ENCODE measurements at places on chromosomes 2 and 18.

DNA sequence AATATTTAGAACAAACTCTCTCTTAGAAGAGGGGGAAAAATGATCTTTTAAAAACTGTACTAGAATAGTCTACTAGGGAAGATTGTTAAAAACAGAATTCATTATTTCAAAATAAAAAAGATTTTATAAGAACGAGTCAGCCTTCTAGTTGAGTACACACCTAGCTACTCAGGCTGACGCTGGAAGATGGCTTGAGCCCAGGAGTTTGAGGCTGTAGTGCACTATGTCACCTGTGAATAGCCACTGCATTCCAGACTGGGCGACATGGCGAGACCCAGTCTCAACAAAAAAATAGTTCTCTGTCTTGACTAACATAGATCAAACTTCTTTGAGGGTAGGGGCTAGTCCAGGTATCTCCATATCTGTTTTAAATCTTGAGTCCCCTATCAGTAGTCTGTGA, 33.9 kb downstream of the ERLEC1 start:
- no peak for DNase-seq

- peak; percentile 18 for DNase-seq
Observed at GRCh38 chr2:110931648-110932047, 189.1 kb upstream of the BCL2L11 start.

- no peak for DNase-seq
Observed at GRCh38 chr2:9221223-9221622, 14.6 kb downstream of the ASAP2 start.

GRCh38 chr2:180507028-180507427, 473.4 kb upstream of the UBE2E3 start:
- no peak for DNase-seq

DNA sequence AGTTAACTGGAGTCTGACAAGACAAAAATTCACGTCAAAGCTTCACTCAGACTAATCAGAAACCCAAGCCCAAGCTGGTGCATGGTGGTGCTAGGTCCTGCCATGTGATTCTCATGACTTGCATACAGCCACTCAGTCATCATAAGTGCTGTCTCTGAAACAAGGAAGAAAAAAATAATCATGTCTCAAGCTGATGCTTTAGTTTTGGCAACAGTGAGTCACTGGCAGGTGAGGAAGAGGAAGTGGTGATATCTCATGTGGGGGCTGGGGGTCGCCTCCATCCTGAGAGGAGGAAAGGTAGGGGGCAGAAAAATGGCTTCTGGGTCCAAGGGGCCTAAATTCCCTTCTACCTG, 136.3 kb downstream of the TMEM163 start:
- no peak for DNase-seq

DNA sequence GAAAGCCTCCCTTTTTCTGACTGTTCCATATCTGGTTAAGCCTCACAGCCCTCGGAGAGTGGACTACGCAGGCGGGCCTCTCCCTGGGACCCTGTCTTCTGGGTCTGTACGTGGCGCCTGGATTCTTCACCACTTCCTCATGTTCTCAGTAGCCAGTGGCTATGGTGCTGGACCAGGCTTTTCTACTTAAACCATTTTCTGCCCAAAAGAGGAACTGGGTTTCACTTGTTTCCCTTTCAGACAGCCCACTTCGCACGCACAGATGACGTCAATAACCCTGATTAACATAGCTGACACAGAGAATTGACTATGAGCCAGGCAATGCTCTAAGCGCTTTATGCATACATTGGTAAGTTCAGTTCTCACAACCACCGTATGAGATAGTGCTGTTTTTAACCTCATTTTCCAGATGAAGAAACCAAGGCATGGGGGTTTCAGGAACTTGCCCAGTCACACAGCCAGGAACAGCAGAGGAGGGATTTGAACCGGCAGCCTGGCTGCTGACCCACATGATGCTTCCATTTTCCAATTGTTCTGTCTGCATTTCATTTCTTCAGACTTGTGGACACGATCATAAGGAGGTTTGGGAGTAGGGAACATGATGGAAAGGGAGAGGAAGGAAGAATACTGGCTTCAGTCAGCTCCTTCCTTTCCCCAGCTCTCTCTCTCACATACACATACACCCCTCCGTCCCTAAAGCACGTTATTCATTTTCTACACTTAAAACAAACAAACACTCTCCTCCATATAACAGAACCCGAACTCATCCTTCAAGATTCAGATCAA, 41.7 kb downstream of the MYOM1 start:
- DNase-seq: no peak

DNA sequence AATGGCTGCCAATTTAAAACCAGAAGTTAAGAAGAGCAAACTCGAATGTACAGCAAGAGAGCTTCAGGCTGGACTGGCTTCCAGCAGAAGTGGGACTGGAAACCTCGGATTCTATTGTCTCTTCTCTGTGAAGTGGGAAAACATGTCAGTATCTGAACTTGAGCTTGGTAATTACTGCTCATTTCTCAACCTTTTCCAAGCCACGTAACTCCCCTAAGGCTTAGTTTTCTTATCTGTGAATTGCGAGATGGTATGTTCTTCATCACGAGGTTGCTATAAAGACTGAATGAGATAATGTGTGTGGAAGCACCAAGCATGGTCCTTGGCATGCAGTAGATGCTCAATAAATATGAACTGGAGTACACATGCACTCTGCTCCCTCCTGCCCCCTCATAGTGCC, 259.4 kb upstream of the SPRED2 start:
- DNase-seq: no peak

GRCh38 chr2:122322815-122323214, 567.4 kb downstream of the TSN start:
- DNase-seq: no peak

- no peak for DNase-seq
Observed at GRCh38 chr2:191866195-191866594, 19.3 kb upstream of the CAVIN2 start.

DNA sequence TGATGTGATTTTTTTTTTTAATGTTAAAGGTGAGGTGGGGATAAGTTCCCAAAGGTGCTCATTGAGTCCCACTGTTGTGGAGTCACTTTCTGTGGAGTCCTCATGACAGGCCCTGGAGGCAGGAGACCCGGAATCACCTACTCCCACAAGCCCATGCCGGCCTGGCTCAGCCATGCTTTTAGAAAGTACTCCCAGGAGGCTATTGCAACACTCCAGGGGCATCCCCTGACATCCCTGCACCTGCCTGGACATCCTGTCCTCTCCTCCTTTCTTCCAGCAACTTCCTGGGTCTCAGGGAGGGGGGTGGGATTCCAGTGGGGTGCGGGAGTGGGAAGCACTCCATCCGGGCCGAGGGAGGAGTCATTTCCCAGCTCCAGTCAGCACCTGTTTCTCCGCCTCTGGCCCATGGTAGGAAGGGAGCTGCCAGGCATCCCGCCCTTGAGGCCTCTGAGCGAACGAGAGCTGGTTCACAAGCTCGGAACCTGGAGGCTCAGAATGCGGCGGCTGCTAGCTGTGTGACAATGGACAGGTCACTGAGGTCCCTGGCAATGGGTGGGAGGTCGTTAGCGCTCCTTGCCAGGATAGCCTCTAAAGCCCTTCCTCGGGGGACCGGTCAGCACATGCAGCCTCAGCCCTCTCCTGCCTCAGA, 163.9 kb upstream of the ID2 start:
- DNase-seq: no peak

GRCh38 chr2:41496908-41497307, 550.9 kb upstream of the PKDCC start:
- DNase-seq: peak; percentile 3

DNA sequence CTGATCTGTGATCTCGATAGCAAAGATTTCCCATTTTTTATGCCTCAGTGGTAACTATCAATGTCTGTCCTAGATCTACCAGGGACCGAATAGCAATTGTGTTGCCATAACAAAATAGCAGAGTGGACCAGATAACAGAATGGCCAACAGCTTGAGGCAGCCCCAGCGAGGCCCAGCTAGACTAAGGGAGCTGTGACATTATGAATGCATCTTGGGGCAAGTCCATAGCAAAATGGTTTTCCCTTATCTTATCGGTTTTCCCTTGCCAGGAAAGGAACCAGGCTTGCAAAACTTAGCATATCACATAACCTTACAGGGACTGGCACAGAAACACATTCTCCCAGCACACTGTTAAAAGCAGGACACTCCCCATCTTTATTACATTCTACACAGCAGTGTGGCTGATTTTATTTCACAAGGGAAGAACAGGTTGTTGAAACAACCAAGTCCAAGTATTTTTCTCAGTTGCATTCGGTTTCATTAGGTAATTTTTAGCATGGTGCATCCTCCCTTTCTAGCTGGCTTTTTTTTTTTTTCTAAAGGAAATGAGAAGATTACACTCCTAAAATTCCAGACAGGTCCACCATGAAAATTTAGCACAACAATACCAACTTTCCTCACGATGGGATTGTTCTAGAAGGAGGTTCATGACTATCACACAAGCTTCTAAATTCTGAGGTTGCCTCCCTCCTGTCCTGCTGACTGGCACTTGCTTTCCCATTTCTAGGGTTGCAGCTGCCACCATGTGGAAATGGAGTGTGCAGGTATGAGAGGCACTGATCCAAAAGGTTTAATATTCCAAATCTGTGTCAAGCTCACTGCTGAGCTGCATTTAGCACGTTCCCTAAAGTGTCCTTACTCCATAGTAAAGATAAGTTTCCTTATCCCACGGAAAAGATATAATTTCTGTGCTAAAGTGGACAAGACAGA, 97.0 kb upstream of the SLC35G4 start:
- peak; percentile 48 for DNase-seq

- DNase-seq: no peak
Observed at GRCh38 chr2:5691221-5691984, 781 bp upstream of the SOX11 start.

DNA sequence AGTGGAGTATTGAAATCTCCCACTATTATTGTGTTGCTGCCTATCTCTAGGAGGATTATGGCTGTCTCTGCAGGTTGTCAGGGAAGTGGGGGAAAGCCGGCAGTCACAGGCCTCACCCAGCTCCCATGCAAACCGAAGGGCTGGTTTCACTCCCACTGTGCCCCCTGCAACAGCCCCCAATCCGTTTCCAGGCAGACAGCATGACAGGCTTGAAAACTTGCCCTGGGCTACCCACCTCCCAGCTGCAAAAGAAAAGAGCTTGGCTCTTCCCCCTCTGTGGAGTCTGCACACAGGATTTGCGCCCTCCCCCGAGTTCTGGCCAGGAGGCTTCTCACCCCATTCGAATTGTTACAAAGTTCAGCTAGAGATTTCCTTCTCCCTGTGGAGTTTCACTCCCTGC, 87.4 kb upstream of the MSTN start:
- no peak for DNase-seq

- peak; percentile 7 for DNase-seq
Observed at GRCh38 chr2:130963849-130964793, 127.4 kb downstream of the ARHGEF4 start.

DNA sequence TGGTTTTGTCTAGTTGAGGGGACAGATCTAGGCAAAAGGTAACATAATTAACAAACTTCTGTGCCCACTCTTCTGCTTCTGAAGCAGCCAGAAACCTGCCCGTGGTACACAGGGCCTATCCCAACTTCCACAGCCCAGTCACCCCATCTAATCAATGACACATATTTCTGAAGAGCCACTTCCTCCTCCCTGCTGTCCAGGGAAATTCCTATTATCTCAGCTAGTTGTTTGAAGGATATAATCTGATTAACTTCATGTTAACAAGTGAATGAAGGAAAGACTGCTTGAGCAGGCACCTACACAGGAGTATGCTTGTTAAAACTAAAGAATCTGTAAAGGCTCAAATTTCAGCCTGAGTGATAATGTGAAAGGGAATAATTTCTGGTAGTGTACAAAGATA, 61.4 kb downstream of the CCDC148 start:
- DNase-seq: peak; percentile 59

- DNase-seq: no peak
Observed at GRCh38 chr2:241214766-241215165, 26.3 kb downstream of the ANO7 start.

- DNase-seq: no peak
Observed at GRCh38 chr2:11537951-11538350, 4.1 kb downstream of the GREB1 start.

GRCh38 chr2:12641441-12641840, 75.3 kb upstream of the TRIB2 start:
- DNase-seq: no peak

DNA sequence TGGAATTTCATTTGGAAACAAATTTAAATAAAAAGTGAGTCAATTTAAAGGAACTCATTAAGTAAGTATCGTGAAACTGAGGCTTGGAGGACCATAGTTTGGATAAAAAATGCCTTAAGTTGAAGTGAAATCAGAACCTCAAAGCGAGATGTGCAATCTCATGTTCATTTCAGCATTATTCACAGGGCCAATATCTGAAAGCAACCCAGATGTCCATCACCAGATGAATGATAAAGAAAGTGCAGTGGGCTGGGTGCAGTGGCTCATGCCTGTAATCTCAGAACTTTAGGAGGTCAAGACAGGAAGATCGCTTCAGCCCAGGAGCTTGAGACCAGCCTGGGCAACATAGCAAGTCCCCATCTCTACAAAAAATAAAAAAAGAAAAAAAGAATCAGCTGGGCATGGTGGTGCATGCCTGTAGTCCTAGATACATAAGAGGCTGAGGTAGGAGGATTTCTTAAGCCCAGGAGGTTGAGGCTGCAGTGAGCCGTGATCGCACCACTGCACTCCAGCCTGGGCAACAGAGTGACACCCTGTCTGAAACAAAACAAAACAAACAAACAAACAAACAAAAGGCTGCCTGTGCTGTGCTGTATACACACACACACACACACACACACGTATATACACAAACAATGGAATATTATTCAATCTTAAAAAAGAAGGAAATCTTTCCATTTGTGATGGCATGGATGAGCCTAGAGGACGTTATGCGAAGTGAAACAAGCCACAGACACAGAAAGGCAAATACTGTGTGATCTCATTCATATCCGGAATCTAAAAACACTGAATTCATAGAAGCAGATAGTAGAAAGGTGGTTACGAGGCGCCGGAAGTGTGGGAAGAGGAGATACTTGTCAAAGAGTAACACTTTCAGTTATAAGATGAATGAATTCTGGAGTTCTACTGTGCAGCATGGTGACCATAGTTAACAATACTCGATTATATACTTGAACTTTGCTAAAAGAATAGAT, 14.5 kb downstream of the SH3RF3 start:
- no peak for DNase-seq

DNA sequence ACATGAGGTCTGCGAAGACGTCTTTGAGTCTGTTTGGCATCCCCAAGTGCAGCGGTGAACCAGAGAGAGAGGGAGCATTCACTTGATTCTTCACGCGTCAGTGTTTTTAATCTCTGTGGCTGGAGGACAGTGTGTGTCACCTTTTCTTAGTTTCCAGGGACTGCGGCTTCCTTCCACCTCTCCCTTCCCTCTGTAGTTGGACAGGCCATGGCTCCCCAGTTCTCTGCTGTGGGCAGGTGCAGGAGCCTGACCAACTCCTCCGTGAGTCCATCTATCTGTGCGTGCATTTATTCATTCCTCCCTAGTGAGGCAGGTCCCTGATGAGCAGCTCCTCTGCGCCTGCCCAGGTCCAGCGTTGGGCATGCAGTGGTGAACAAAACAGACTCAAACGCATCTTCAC, 42.9 kb downstream of the AGAP1 start:
- DNase-seq: no peak

GRCh38 chr2:127097841-127098651, 8.9 kb downstream of the BIN1 start:
- no peak for DNase-seq

DNA sequence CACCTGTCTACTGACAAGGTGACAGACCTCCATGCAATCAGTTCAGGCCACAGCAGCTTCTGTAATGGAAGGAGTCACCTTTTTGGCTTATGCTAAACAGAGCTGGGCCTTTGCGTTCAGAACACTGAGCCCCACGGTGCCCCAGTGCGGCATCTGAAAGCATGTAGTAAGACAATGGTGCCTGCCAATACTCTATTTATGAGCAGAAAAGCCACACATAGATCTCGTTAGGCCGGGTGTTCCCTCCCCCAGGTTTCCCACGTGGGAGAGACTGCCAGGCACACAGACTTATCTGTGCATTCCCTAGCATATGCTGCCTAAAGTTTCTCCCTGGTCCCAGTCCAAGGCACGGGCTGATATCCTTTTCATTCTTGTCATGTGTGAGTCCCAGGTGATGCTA, 150.9 kb downstream of the ACTR3 start:
- no peak for DNase-seq
